ENCODE measurements at places on chromosomes 2 and 18.

DNA sequence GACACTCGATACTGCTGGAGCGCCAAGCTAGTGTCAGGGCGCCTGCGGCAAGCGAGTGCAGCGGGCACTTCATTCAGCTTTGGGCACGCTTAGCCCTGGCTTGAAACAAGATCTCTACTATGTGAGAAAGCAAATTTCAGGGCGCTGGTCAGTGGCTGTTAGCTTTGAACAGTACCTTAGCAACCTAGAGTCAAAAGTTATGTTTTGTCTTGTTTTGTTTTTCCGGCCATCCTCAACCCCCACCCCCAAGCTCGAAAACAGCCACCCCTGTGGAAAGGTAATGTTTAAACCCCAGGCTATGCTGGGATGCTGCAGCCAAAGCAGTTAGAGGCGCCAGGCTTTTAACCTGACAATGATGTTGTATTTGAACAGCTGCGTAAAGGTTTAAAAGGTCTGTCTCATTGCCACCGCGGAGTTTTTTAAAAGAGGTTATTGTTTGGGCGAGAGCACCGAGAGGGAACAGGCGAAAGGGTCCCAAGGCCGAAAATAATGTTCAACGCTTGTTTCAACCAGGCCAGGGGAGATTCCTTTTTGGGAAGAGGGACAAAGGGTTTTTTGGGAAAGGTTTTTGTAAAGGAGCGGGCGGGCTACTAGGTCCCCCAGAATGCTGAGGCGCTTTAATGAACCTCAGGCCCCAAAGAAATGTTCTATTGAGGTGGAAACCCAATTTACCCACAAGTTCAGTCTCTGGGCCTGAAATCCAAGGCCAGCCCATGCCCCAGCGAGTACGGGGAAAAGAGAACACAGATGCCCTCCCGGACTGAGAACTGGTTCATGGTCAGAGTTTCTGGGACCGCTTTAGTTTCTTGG is 2.3 kb upstream of the HOXD10 start:
- no peak for DNase-seq

GRCh38 chr2:86301009-86301408 is 36.4 kb downstream of the REEP1 start:
- no peak for DNase-seq

DNA sequence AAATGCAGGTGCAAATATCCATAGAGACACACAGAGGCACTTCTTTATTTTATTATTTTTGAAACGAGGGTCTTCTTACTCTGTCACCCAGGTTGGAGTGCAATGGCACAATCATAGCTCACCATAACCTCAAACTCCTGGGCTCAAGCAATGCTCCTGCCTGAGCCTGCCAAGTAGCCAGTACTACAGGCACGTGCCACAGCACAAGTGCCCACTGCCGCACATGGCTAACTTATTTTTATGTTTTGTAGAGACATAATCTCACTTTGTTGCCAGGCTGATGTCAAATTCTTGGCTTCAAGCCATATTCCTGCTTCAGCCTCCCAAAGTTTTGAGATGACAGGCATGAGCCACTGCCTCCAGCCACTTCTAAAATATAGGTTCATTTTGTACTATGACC is 537.6 kb downstream of the THSD7B start:
- no peak for DNase-seq

GRCh38 chr2:180570864-180571263 is 409.5 kb upstream of the UBE2E3 start:
- DNase-seq = no peak

- peak; percentile 42 for DNase-seq
Observed at GRCh38 chr2:37582481-37583220, 88.8 kb downstream of the CDC42EP3 start.

DNA sequence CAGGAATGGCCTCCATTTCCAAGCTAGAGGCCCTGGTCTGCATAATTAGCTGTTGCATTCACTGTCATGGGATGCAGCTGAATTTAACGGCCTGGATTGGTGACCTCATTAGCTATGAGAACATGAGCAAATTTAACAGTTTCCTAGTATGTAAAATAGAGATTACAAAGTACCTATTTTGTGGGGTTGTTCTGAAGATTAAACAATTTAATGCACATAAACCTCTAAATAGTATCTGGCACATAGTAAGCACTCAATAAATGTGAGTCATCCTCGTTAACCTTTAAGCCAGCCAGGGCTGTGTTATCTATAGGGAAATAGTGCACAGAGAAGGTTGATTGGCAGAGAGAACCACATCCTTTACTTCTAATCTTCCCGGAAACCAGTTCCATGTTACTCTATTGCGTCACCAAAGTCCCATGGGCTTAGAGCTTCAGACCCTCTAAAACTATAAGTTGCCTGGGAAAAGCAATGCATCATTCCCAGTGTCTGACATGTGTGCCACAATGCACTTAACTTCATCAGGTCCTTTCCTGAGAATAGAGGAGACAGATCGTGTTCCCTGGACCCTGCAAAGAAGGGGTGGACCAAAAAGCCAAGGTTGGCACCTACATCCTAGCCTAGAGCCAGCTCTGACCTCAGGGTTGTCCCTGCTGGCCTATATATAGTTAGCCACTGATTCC is 196.5 kb downstream of the LNPK start:
- no peak for DNase-seq

GRCh38 chr2:207768866-207769596 is 675 bp downstream of the FZD5 start:
- no peak for DNase-seq

GRCh38 chr18:69161383-69162028 is 239.2 kb upstream of the DOK6 start:
- no peak for DNase-seq

DNA sequence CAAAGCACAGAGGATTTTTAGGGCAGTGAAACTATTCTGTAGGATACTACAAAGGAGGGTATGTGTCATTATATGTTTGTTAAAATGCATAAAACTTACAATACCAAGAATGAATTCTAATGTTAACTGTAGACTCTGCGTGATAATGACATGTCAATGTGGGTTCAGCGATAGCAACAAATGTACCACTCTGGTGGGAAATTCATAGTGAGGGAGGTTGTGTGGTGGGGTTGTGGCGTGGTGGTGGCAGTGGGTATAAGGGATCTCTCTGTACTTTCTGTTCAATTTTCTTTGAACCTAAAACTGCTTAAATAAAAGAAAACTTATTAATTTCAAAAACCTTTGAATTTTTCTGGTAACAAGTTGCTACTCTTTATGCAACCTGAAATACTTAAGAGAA is 99.3 kb upstream of the SLC38A11 start:
- DNase-seq = no peak

- DNase-seq = no peak
Observed at GRCh38 chr2:75892490-75892889, 181.8 kb upstream of the GCFC2 start.

GRCh38 chr2:41957431-41957830 is 90.4 kb upstream of the PKDCC start:
- DNase-seq = no peak

DNA sequence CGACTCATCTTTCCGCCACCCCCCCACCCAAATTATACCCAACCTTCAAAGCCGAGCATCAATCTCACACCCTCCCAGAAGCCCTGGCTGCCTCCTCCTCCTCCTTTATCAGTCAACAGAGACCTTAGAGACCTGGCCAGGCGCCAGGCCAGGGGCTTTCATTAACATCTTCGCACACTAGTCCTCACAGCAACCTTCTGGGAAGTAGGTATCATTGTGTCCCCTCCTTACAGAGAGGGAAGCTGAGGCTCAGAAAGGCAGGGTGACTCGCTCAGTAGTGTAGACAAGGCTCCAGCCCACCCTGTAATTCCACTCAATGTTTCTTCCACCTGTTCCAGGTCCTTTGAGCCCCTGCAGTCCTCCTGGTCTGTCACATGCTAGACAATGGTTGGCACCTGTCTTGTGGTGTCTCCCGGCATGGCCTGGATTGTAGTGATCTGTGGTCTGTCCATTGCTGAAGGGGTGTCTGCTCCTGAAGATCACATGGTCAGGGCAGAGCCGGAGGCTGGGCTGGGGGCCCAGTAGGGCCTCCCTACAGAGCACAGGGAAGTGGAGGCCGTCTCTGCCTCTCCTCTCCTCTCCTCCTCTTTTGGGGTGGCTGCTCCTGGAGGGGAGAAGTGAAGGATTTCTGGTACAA is 36.0 kb downstream of the KLHL29 start:
- DNase-seq = no peak

DNA sequence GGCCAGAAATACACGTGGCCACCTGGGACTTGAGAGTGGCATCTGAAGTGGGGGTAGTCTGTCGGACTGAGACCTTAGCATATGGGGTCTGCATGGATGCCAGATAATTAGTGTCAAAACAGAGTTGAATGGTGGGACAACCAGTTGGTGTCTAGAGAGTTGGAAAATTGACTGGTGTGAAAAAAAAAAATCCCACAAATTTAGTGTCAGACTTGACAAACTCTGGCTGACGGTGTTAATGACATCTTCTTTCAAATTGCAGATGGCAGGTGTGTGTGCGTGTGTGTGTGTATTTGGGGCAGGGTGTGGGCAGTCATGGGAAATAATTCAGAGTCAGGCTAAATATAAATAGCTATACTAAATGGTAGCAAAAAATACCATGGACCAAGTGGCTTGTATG is 365.4 kb upstream of the RGPD4 start:
- DNase-seq = no peak

DNA sequence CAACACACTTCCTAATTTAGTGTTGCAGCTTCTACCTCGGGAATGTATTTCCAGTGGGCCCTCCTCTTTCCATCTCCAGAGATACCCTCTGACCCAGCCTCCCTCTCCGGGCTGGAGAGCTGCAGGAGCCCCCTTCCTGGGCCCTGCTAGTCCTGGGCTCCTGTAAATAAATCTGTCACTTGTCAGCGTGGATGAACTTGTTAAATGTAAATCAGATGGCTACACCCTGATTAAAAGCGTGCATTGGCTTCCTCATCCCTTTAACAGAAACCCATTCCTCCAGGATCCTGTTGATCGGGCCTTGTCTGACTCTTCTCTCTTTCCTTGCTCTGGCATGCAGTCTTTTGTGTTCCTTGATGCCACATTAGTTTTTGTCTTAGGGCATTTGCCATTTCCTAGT is 2.4 kb downstream of the ZNF236 start:
- no peak for DNase-seq

DNA sequence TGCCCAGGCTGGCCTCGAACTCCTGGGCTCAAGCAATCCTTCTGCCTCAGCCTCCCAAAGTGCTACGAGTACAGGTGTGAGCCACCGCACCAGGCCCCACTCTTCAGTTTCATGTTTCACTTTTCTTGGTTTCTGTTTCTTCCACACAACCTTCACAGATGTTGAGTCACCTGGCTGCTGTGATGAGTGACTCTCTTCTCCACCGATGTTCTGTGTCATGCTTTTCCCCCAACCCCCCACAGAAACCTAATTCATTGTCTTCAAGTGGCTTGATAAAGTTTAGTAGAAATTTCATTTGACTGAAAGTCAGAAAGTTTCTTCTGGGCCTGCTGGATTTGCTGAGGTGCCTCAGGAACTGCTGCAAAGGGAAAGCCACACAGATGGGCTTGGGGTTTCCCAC is 78.5 kb downstream of the SPHKAP start:
- DNase-seq = no peak

DNA sequence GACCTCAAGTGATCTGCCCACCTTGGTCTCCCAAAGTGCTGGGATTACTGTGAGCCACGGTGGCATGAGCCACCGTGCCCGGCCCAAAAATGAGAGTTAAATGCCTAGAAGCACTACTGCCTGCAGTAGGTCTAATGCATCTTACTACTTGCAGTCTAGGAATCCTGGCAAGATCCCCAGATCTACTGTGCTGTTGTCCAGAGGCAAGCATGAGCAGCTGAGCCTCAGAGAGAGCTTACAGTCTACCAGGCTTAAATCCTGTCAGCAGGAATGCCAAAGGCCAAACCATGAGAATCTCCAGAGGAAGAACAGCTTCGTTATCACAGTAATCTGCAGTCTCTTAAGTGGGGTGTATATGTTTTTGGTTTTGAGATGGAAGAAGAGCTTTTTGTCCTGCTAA is 54.4 kb downstream of the XRCC5 start:
- DNase-seq = no peak

DNA sequence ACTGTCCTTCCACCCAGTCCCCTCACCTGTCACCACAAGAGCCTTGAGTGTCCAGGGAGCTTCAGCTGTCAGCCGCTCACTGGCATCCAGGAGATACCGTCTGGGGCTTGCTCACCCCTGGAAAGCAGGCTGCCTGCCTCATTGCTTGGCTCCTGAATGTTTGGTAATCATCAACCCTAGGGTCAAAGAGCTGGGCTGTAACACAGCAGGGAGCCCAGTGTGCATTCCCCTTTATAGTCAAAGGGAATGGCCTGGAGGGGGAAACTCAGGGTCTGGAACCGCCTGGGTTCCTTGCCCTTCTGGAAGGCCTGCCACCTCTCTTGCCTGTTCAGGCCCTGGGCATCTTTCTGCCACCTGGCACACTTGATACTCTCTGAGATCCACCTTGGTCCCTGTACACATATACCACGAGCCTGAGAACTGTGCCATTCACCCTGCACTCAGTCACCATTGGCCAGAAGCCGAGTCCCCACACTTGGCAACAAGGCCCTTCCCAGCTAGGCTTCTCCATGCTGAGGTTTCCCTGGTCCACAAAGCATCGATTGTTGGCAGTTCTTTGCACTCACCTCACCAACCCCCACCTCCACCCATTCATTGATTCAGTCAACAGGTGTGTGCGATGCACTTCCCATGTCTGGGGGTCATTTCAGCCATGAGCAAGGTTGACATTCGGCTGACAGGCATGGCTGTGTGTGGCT is 35.0 kb downstream of the TPRKB start:
- DNase-seq = no peak

DNA sequence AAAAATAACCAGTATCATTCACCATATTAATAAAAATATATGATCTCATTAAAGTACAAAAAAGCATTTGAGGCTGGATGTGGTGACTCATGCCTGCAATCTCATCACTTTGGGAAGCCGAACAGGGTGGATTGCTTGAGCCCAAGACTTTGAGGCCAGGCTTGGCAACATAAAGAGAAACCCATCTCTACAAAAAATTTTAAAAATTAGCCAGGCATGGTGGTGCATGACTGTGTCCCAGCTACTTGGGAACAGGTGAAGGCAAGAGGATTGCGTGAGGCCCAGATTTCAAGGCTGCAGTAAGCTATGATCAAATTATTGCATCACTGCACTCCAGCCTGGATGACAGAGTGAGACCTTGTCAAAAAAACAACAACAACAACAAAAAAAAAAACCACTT is 75.9 kb downstream of the RAD51AP2 start:
- no peak for DNase-seq

- DNase-seq = no peak
Observed at GRCh38 chr2:45332094-45332493, 279.0 kb downstream of the SRBD1 start.

GRCh38 chr2:64141674-64142405 is 2.4 kb downstream of the PELI1 start:
- DNase-seq = peak; percentile 5

GRCh38 chr2:205650450-205650849 is 31.9 kb upstream of the NRP2 start:
- no peak for DNase-seq

- no peak for DNase-seq
Observed at GRCh38 chr2:206665251-206665650, 23.0 kb downstream of the FAM237A start.

- peak; percentile 33 for DNase-seq
Observed at GRCh38 chr2:86078774-86079545, 26.7 kb downstream of the POLR1A start.

GRCh38 chr18:36205166-36205565 is 17.9 kb downstream of the MOCOS start:
- DNase-seq = no peak
